ENCODE measurements at places on chromosomes 4 and X.

DNA sequence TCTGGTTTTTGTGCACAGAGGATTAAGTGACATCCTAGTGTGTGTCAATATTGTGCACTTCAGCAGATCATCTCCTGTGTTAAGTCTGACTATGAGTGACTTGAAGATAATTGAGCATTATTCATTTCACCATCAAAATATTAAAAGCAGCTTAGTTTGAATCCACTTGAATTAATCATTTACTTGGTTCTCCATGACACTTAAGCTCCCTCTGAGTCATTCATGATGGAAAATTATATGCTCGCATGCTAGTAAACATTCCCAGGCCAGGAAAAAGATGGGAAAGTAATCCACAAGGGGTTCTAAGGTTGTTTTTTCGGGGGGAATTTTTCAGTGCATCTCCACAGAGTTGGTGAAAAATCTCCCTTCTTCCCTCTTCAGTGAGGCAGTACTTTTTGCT is 97.2 kb upstream of the EOLA2 start:
- no peak for DNase-seq

DNA sequence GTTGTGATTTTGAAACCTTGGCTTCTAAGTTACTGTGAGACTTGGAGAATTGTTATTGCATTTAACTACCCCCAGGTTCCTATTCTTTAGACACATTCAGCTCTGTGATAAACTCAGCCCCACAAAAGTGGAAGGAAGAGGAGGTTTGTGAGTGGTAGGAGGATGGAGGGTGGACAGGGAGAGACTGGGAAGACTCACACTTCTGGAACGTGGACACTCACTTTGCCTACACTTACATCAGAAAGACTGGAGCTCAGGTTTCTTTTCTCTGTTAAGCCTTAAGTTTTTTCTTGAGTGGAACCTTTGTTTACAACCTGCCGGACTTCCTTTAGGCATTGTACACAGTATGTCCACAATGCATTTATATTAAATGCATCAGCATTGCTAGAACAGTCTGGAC is 99.0 kb downstream of the AREG start:
- DNase-seq: no peak

DNA sequence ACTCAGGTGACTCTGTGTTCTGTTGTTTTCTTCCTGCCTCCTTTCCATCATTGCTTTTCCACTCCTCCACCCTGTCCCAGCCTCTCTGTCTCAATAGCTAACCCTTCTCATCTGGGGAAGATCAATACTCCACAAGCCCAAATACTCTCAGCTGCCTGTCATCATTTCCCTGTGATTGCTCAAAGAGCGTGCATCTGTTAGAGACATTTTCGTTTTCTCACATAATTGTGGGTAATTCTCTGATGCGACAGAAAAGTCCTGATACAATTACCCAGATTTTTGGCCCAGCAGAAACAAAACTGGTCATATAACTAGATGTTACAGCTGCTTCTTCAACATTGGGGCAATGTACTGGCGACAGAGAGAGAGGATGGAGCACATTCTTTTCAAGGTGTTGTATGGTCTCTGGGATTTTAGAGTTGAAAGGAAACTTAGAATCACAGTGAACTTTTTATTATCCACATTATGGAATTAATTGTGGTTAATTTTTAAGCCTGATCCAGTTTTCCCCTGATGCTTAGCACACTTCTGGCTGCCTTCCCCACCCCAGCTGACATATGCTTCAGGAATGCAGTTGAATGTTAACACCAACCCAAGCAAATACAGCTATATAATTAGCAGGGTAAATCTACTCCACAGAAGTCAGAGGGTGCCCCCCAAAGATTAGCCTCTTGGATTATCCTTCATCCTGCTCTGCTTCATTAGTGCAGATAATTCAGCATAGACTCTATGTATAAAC is 171.4 kb upstream of the ANXA3 start:
- no peak for DNase-seq

DNA sequence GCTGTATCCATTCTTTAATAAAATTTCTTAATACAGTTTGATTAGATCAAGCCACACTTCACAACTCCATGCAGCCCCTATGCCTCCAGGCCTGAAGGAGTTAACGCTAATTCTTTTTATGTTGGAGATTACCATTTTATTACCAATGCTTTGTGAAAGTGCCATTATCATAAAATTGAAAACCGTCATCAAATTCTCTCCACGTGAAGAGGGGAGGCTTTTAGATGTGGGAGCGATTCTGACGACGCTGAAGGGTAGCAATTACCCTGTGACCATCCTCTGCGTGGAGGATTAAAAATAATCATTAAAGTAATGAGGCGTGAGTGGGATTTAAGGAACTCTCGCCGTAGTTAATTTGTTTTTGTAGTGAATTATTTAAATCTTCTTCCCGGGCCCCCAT is 278.8 kb downstream of the CRLF2 start:
- no peak for DNase-seq

DNA sequence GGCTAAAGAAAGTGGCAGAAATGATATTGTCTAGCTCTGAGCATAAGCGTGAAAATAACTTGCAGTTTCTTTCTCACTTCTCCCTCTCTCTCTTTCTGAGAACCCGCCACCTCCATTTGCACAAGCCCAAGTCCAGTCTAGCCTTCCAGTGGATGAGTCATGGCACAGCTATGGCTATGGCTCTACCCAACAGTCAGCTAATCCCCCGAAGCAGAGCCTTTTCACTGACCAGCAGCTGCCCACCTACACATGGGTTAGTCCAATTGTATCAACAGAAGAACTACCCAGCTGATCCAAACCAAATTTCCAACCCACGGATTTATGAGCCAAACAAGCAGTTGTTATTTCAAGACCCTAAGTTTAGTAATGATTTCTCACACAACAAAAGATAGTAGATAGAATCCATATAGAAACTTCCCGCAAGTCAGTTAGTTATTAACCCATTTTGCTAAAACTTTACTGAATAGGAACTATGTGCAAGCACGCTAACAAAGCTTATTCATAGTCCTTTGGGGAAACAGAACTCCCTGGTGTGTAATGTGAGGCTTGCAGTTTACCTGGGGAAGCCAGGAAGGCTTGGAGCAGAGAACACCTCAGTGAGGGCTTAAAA is 282.3 kb downstream of the INPP4B start:
- no peak for DNase-seq

- no peak for DNase-seq
Measured at GRCh38 chr4:87309625-87310024, 13.1 kb downstream of the HSD17B13 start.

GRCh38 chr4:40227284-40227683 is 30.5 kb downstream of the RHOH start:
- no peak for DNase-seq

DNA sequence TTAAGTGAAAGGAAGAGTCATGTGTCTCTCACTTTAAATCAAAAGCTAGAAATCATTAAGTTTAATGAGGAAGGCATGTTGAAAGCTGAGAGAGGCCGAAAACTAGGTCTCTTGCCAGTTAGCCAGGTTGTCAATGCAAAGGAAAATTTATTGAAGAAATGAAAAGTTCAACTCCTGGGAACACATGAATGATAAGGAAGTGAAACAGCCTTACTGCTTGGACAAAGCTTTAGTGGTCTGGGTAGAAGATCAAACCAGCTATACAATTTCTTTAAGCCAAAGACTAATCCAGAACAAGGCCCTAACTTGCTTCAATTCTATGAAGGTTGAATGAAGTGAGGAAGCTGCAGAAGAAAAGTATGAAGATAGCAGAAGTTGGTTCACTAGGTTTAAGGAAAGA is 24.9 kb downstream of the RHOH start:
- no peak for DNase-seq

- no peak for DNase-seq
Measured at GRCh38 chr4:76214177-76214675, 602 bp upstream of the SCARB2 start.

- no peak for DNase-seq
Measured at GRCh38 chr4:176360446-176360845, 40.7 kb downstream of the SPCS3 start.

- DNase-seq: no peak
Measured at GRCh38 chr4:1300466-1301455, 11.1 kb downstream of the MAEA start.

- no peak for DNase-seq
Measured at GRCh38 chr4:122027203-122027602, 75.3 kb upstream of the TRPC3 start.

DNA sequence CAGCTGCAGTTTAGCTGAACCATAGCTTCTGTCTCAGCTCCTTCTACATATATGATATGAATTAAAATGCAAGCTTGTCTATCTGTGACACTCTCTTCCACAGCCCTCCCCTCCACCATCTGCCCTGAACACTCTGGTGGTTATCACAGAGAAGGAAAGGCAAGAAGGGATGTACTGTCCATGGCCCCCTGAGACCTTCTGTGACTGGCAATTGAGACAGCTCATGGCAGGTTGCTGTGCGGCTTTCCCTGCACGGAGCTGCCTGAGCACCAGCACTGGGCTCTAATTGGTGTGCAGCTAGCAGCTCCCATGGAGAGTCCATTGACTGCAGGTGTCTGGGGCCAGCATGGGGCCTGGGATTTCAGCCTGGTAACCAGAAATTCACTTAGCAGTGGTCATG is 109.8 kb upstream of the ANXA3 start:
- DNase-seq: no peak

GRCh38 chr4:48300004-48300403 is 30.4 kb upstream of the TEC start:
- DNase-seq: no peak

DNA sequence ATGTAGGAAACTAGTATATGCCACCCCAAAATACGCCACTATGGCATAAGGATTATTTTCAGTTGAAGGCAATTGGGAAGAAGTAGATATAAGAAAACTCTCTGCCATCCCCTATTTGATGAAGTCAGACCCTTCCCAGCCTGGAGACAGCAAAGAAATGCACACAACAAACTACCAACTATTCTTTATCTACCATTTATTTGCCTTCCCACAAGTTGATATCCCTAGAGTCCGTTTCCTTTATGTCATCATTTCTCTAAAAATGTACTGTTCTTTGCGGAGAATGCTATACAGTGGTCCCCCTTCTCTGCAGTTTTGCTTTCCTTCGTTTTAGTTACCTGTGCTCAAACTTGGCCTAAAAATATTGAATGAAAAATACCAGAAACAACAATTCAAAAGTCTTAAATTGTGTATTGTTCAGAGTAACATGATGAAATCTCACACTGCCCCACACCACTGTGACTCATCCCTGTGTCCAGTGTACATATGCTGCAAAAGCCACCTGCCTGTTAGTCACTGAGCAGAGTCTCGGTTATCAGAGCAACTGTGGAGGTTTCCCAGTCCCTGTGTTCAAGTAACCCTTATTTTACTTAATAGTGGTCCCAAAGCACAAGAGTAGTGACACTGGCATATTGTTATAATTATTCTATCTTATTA is 152.3 kb downstream of the WDFY3 start:
- DNase-seq: no peak

Measured in stimulated activated CD8-positive, alpha-beta memory T cell treated with anti-CD3 and anti-CD28 coated beads, Interleukin-4, amount 100 ng/mL, for 4 hours (primary cell).